ENCODE measurements at places on chromosomes 4 and X.

GRCh38 chrX:116009861-116010710 is 160.5 kb upstream of the AGTR2 start:
- DNase-seq = no peak

DNA sequence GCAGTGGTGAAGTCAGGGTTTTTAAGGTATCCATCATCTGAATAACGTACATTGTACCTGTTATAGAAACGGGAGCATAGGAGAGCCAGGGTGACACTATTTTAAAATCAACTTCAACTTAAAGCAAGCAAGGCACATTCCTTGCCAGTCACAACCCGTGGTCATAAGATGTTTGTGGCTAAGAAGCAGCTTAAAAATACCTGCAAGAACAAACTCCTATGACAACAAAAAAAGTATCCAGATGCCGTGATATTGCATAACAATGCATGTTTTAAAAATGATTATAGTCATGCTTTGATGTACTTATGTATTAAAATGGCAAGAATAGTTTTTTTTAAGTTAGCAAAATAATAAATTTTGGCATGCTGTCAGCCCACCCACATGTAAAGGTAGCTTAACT is 16.5 kb upstream of the SYNPO2 start:
- DNase-seq = no peak

GRCh38 chr4:76341063-76341462 is 34.5 kb downstream of the STBD1 start:
- DNase-seq = no peak

GRCh38 chr4:47704693-47705325 is 133.1 kb downstream of the CORIN start:
- DNase-seq = peak; percentile 26

- no peak for DNase-seq
Observed at GRCh38 chrX:52995987-52996331, 37.6 kb upstream of the FAM156A start.

DNA sequence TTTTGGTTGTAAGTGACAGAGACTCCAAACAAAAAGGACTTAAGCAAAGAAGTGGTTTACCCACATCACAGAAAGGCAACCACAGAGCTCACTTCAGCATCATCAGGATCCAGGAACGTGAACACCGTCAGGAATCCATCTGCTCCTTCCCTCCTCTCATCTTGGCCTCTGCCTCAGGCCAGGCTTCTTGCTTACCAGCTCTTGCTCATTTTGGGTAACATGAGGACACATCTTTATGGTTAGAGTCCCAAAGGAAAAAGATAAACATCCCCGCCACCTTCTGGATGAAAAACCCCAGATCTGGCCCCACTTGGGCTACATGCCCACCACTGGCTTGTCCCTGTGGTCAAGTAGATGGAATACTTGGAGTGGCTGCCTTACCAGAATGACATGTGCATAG is 176.8 kb upstream of the RPL34 start:
- DNase-seq = no peak

DNA sequence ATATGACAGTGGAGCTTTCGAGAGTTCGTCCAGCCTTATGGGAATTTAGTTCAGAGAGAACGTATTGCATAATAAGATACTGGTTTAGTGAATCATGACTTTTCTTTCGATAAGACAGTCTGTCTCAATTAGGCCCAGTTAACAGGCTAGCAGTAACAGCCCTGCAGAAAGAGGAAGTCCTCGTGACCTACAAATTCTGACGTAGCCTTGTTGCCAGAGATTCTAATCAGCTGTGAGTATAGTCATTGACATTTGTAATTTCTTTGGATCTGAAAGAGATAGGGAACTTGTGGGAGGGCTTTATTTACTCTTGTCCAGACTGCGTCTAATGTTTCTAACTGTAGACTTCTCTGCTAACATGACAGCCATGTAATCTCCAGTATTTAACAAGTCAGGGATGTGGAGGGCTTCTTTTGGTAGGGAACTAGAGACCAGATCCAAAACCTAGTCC is 15.8 kb downstream of the ART3 start:
- no peak for DNase-seq

- peak; percentile 34 for DNase-seq
Observed at GRCh38 chr4:94452476-94453371, 982 bp downstream of the PDLIM5 start.

- no peak for DNase-seq
Observed at GRCh38 chr4:121594796-121595526, 101.8 kb downstream of the ANXA5 start.

- no peak for DNase-seq
Observed at GRCh38 chr4:55013431-55013955, 111.9 kb downstream of the KDR start.

DNA sequence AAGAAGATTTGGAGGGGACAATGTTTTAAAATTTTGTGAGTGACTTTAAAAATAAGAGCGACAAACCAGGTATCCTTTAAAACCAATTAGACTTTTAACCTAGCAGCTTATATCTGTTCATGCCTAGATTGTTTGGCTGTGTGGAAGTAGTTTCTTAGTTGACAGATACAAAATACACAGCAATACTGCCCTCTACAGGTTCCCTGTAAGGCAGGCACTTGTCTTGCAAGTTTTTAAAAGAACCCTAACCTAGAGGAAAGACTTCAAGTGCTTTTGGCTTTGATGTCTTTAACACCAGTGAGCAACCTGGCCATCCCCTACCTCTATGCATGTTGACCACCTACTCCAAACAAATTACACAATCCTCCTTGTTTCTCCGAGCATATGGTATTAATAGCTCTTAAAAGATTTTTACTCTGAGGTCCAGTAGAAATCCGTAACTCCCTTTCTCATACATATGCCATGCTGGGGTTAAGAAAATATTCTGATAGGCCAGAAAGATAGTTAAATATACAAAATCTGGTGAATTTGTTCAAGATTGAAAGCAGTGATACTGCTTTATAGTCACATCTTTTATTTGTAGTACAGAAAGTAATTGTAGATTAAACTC is 273.0 kb downstream of the ARHGAP24 start:
- DNase-seq = peak; percentile 33

DNA sequence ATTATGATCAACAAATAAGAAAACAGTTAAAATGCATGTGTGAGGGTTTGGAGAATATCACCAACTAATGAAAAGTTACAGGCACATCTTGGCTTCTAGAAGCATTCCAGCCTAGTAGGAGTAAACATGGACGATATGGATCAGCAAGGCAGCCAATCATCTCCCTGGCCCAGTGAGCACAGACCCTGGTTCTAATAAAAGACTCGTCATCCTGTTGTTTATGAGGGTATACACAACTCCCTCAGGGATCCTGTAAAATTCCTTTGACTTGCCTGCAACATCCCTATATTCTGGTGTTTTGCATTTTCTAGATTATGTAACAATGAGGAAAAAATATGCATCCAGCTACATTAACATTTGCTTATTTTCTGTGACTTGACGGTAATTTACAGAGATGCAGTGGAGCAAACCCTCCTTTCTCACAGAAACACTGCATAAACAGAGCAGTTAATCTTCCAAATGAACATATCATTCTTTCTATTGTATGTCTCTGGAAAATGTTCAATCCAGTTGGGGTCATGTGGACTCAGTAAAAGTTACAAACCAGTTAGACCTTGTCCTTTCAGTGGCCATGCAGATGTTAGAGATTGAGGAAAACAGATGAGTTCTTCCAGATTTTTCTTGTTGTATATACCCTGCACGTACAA is 88.9 kb upstream of the NDP start:
- no peak for DNase-seq

DNA sequence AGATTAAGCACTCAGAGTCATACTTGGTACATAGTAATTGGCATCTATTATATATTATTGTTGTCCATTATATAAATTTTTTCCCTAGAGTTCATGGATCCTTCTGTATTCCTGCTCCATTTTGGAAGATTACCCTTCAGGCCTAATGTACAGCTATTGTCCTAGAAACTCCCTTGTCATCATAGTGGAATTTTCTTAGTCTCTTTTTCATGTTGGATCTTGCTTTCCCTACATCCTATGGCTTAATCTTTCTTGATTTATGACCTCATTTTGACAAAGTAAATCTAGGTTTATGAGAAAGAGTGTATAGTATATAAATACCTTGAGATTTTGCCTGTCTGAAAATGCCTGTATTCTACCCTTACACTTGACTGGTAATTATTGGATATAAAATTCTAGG is 22.1 kb downstream of the ARMCX4 start:
- DNase-seq = no peak

DNA sequence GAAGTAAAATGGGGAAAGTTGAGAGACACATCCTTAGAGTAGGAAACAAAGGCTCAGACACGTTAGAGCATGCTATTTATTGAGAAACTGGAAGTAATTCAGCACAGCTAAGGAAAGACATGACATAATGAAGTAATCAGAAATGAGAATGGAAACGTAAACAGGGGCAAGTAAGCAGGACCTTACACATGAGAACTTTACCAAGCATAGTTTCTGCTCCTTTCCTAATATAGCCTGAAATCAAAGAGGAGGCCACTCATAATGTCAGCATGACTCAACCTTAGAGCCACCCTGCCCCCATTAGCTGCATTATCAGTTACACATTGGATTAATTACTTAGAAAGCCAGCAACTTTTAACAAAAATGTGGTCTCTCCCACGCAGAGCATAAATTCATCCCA is 558.3 kb upstream of the GRIA3 start:
- no peak for DNase-seq

DNA sequence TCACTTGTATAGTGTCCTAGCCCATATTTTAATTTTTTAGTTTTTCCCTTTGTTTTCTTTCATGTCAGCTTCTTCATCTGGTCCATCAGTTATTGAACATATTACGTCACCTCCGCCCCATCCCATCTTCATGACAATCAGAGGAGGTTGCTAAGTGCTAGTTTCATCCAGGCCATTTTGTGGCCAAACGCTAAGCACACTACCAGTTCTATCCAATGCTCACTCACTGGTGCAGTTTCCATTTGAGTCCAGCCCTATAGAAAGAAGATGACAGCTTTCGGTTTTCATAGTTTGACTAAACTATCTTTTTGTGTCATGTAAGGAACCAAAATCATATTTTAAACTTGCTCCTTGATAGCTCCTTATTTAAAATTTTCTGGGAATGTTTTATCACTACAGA is 304.2 kb downstream of the TENM3 start:
- no peak for DNase-seq

DNA sequence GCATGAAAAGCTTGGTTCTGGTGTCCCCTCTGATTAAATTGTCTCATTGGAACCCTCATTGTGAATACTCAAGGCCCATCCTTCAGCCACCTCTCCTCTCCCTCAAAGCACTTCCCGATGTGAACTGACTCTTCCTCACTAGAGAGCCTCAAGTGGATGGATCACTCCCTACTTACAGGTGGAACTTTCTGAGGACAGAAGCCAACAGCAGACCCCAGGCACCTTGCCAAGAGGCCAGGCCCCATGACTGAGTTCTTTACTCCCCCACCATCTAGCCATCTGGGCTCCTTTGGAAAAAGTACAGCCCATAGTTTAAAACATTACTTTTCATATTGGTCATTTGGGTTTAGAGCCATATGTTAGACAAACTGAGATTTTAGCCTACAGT is 224.1 kb downstream of the SHROOM3 start:
- DNase-seq = no peak

DNA sequence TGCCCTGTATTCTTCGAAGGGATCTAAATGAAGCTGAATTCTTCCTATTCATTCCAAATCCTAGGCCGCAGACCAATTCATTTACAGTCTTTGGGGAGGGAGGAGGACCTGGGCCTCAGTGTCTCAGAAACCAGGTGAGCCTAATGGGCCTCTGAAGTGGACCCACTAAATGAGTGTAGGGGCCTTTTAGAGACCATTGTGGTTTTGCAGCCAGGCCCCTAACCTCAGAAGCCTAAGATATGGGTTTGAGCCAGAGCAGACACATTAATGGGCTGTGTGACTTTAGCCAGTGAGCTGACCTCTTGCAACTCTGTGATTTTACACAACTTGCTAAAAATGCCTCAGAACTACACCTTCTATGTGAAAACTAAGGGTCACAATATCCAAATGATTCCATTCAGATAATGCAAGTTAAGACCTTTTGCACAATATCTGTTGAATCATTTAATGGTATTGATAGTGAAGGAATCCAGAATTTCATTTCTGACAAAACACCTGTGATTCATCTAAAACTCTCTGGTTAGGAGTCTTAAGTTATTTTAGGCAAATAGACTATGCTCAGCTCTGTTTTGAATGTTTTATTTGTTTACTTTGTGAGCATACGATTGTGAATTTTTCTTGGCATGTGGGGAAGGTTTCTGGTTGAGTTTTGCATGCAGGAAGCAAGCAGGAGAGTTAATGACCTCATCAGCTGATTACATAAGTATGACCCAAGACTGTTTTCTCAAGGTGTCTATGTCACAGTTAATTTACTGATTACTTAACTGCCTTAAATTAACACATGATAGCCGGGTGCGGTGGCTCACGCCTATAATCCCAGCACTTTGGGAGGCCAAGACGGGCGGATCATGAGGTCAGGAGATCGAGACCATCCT is 75.0 kb downstream of the EVC start:
- DNase-seq = no peak

- DNase-seq = no peak
Observed at GRCh38 chr4:183244019-183244418, 76.1 kb downstream of the CLDN22 start.

DNA sequence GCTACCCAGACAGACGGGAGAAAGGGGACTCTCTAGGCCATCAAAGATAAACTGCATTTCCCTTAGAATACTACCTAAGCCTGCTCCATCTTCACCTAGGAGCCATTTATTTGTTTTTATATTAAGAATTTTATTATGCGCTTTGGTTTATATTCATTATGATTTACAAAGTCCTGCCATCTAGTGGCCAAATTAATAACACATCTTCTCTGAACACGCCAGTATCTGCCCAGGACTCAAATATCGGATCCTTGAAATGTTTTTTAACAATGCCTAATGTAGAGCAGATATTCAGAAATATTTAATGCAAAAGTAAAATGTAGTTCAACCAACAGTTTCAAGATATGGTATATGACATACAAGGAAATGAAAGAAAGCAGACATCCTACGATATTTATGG is 20.8 kb upstream of the PRPS2 start:
- DNase-seq = no peak

GRCh38 chr4:43286137-43286536 is 393.6 kb downstream of the GRXCR1 start:
- no peak for DNase-seq

DNA sequence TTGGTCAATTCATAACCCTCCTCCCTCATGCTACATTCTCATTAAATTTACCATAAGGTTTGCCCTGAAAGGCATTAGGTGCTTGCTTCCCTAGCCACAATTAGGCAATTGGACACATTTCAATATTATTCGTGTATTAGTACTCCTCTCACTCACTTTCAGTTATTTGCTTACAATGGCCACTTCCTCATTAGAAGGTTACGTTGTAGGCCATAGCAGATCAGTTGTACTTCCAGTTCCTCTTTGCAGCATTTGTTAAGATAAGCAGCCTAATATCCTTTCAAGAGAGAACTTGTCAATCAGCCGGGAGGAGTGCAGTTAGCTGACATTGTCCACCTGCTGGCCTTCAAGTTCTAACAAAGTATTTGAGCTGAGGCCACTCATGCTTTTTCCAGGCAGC is 1017.2 kb downstream of the PCDH7 start:
- no peak for DNase-seq

- DNase-seq = no peak
Observed at GRCh38 chr4:59063015-59063720, 1953.0 kb upstream of the IGFBP7 start.

Data from NCI-H510A (cell line).